ENCODE measurements at places on chromosomes 5 and 9. TPM values are rescaled to one million over a fixed set of nuclear protein-coding genes. Genes with fewer than 3 reads are reported as not detected.

TAF11L10 gene
- not detected for total RNA-seq

HAVCR1 gene
- total RNA-seq: not detected

C9orf152 gene
- not detected for total RNA-seq

TNFAIP8 gene
- 35.5 TPM for total RNA-seq

RGS14 gene
- total RNA-seq: 2.7 TPM

PAIP2 gene
- 52.1 TPM for total RNA-seq

STC2 gene
- total RNA-seq: 159 TPM

SH3TC2 gene
- total RNA-seq: 2.4 TPM

CYLC2 gene
- not detected for total RNA-seq

KCNMB1 gene
- 0.07 TPM for total RNA-seq

PCDHB8 gene
- total RNA-seq: 0.26 TPM

SYK gene
- total RNA-seq: not detected

RAI14 gene
- total RNA-seq: 128 TPM

ADAMTS16 gene
- total RNA-seq: not detected

Measured in smooth muscle cell of the pulmonary artery (primary cell).